Endothelial cell (in vitro differentiated cells): ENCODE measurements at places on chromosomes 16 and 17. TPM values are rescaled to one million over a fixed set of nuclear protein-coding genes. Genes with fewer than 3 reads are reported as not detected.

DNA sequence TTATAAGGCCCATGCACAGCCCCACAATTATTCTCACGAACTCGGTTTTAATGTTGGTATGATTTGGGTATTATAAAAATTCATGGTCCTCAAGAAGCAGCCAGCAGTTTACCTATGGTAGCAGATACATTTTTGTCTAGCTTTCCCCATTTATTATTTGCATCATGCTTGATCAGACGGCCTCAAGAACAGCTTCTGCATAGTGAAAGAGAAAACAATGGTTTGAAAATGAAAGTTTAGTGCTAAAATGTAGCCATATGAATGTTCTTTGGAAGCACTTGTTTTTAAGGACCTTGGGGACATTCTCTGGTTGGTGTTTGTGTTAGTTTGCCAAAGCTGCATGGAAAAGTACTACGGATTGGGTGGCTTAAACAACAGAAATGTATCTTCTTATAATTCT is 72.4 kb upstream of the CPHXL start:
- no peak for DNase-seq

- DNase-seq: no peak
Measured at GRCh38 chr17:50329716-50330115, 16.2 kb upstream of the XYLT2 start.

GRCh38 chr16:85393674-85394451 is 219.3 kb upstream of the GSE1 start:
- peak; percentile 84 for DNase-seq

DNA sequence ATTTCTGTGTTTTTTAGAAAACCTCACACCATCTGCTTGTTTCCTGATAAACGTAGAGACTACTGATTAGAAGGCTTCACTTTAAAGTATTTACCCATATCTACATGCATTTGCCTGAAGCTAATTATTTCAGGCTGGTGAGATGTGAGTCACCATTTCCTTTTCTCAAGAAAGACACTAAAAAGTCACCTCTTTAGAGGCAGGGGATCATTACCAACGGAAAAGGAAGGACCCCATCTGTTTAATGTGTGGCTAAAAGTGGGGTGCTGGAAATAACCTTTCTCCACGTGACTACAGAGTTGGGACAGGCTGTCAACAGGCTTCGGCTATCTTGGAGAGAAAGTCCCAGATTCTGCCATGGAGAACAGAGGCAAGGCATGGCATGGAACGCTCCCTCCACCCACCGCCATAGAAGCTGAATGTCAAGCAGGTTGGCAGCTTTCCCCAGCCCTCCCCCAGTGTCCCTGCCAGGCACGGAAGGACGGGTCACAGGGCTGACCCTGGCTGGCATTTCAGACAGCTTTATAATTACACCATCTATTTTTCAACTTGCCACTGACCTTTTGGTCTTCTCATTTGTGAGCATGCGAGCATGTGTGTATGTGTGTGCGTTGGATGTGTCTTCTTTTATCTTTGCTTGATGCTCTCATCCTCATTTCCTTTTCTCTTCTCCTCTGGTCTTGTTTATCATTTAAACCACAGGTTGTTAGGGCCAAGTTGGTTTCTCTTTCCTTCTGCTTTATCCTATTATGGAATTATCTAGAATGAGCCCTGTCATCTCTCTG is 157.0 kb downstream of the CPPED1 start:
- DNase-seq: no peak

DNA sequence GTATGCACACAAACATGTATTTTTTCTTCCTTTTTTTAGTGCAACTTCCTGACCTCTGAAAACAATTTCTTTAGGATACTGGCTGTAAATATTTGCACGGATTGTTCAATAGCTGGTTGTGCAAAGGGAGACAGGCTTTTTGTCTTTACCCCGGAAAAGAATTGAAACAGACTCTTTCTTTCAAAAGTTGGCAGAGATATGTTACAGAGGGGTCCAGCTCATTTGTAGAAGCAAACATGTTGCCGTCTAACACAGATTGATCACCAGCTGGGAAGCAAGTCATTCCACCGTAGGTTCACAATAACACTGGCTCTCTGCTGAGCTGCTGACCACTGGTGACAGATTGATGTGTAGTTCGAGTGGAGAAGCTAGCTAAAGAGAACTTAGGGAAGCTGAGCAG is 130.9 kb downstream of the STX8 start:
- DNase-seq: no peak

DNA sequence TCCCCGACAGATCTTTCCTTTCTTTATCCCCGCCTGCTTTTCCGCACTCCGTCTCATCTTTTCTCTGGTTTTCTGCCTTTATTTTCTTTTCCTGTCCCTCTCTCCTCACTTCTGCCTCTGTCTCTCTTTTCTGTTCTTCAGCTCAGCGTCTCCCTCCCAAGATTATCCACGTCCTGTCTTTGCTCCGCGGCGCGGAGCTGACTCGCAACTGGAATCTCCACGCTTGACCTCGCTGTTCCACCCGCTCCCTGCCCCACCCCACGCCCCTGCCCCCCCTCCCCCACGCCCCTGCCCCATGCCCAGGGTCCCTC is 4.9 kb upstream of the LHX1 start:
- no peak for DNase-seq

ABAT gene
- 1.6 TPM for total RNA-seq

GRCh38 chr17:36183001-36183971 is 6.8 kb upstream of the TBC1D3B start:
- peak; percentile 81 for DNase-seq

KRTAP2-3 gene
- not detected for total RNA-seq

KRTAP4-4 gene
- total RNA-seq: not detected

DNA sequence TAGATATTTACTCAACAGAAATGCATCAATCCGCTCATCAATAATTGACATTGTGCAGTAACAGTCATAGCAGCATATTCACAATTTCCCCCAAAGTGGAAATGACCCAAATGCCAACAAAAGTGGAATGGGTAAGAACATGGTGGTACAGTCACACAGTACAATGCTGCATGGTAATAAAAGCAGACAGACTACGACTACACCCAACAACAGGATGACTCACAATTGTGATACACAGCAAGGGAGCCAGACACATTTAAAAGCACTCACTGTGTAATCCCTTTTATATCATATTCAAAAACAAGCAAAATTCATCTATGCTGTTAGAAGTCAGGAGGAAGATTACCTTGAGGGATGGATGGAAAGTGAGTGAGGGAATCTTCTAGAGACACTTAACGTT is 76.5 kb upstream of the NUDT7 start:
- DNase-seq: no peak

GRCh38 chr17:41067281-41067680 is 1.6 kb upstream of the KRTAP2-4 start:
- no peak for DNase-seq

GRCh38 chr17:4161192-4161966 is 18.4 kb downstream of the CYB5D2 start:
- no peak for DNase-seq

DNA sequence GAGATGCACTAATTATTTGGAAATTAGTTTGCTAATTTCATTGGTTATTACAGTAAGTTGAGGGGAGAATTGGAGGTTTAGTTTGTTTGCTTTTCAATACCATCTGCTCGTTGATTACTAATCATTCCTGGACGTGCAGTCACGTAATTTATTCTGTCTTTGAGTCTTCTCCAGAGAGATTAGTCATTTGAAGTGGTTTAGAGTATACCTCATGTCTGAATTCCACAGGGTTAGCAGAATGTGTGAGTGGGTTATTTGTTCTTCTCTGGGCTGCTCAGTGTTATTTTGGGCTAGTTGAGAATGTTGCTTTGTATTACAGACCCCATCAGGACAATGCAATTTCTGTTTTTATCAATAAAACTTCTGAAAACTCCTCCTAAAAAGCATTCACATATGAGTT is 265.0 kb downstream of the RBFOX1 start:
- no peak for DNase-seq

SPNS3 gene
- 0.18 TPM for total RNA-seq

- DNase-seq: no peak
Measured at GRCh38 chr16:5215901-5216300, 118.3 kb upstream of the EEF2KMT start.

DNA sequence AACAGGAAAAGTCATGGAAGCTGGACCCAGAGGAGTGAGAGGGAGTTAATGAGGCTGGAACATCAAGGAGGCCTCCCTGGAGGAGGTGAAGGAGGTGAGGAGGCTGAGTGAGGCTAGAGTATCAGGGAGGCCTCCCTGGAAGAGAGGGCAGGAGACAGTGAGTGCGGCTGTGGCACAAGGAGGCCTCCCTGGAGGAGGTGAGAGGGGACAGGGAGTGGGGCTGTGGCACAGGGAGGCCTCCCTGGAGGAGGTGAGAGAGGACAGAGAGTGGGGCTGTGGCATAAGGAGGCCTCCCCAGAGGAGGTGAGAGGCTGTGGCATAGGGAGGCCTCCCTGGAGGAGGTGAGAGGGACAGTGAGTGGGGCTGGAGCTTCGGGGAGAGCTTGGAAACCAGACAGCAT is 5.5 kb downstream of the CAMKK1 start:
- no peak for DNase-seq

GRCh38 chr17:39225308-39225958 is at the start of gene STAC2:
Gene STAC2 (minus strand): TSS chr17:39225945. CDS start chr17:39225502, 443 bp downstream.
- no peak for DNase-seq

DNA sequence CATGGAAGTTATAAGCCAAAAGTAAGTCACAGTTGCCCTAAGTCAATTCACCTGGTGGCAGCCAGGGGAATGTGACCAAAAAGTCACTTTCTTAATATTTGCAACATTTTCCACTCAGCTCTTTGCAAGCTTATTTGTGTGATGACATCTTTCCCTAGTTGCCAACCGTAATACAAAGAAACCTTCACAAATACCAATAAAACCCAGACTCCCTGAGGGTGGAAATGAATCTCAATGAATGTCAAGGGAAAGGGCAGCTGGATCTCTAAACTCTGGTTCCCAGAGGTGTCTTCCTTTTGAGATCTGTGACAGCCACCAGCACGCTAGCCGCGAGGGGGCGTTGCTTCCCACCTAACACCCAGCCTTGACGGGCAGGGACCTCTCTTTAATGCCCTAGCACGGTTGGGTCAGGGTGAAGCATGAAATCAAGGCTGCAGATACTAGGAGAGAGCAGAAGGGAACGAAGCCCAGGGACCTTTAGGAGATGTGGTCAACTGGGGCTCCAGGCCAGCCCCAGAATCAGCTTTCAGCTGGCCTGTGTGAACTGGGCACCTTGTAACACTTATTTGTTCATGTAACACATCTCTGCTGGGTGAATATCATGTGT is 82.2 kb downstream of the CMC2 start:
- peak; percentile 80 for DNase-seq

GRCh38 chr16:12026741-12027490 is 50.4 kb downstream of the SNX29 start:
- DNase-seq: no peak

ANKRD40CL gene
- total RNA-seq: not detected

DNA sequence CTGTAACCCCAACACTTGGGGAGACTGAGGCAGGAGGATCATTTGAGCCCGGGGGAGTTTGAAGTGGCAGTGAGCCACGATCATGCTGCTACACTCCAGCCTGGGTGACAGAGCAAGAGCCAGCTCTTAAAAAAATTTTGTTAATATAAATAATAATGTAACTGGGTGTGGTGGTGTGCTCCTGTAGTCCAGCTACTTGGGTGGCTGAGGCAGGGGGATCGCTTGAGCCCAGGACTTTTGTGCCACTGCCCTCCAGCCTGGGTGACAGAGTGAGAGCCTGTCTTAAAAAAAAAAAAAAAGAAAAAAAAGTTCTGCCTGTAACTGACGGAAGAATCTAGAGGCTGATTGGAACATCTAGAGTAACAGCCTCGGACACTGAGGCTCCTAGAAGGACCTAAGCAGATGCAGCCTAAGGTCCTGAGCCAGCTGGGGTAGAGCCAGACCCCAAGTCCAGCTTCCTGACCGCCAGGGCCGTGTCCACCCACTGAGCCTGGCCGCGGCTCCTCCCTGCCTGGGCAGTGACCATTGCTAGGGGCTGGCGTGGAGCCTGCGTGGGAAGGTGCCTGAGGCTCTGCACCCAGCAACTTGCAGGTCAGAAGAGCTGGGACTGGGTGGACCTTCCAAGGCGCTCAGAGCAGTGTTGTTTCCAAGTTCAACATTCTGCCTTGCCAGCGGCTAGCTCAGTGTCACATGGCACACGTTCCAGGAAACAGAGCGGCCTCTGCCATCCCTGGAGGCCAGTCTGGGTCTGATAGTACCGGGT is 209.4 kb upstream of the CIBAR2 start:
- DNase-seq: no peak

RAB37 gene
- 2.5 TPM for total RNA-seq

SLC5A11 gene
- total RNA-seq: not detected

DNA sequence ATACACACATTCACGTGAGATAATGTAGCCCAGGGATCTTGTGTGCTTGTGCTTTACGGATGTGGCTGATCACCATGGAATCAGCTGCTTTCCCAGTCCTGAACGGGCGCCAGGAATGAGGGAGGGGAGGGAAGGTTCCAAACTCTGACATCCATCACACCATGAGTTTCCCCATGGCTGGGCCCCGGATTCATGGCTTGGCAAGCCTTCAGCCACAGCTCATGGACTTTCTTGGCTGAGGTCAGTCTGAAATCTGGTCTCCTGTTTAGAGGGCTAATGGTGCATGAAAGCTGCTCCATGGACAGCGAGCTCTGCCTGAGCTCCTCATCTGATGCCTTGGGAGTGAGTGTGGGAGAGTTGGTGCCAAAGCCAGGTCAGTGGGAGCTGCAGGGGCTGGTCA is 767.6 kb upstream of the EEF2KMT start:
- no peak for DNase-seq

GRCh38 chr16:79914961-79915720 is 314.6 kb upstream of the MAF start:
- DNase-seq: no peak

- no peak for DNase-seq
Measured at GRCh38 chr17:75004371-75004770, 8.1 kb upstream of the MRPL58 start.

- DNase-seq: no peak
Measured at GRCh38 chr17:2837147-2837561, 40.9 kb downstream of the RAP1GAP2 start.

TPSB2 gene
- not detected for total RNA-seq

GRCh38 chr17:34126965-34127364 is 128.1 kb upstream of the CCL2 start:
- DNase-seq: no peak

GAA gene
- total RNA-seq: 93.0 TPM

DNA sequence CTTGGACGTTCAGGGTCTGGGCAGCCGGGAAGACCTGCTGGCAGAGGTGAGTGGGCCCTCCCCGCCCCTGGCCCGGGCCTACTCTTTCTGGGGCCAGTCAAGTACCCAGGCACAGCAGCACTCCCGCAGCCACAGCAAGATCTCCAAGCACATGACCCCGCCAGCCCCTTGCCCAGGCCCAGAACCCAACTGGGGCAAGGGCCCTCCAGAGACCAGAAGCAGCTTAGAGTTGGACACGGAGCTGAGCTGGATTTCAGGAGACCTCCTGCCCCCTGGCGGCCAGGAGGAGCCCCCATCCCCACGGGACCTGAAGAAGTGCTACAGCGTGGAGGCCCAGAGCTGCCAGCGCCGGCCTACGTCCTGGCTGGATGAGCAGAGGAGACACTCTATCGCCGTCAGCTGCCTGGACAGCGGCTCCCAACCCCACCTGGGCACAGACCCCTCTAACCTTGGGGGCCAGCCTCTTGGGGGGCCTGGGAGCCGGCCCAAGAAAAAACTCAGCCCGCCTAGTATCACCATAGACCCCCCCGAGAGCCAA is 8.6 kb upstream of the ABCC3 start:
- peak; percentile 88 for DNase-seq

CRYM gene
- total RNA-seq: 3.7 TPM

- no peak for DNase-seq
Measured at GRCh38 chr17:9266697-9267117, 245.4 kb downstream of the NTN1 start.

MSLN gene
- 0.44 TPM for total RNA-seq

GRCh38 chr17:73492125-73492820 is 152.0 kb downstream of the SDK2 start:
- no peak for DNase-seq
